T-helper 9 cell (primary cell): ENCODE measurements at places on chromosomes 5 and 9.

DNA sequence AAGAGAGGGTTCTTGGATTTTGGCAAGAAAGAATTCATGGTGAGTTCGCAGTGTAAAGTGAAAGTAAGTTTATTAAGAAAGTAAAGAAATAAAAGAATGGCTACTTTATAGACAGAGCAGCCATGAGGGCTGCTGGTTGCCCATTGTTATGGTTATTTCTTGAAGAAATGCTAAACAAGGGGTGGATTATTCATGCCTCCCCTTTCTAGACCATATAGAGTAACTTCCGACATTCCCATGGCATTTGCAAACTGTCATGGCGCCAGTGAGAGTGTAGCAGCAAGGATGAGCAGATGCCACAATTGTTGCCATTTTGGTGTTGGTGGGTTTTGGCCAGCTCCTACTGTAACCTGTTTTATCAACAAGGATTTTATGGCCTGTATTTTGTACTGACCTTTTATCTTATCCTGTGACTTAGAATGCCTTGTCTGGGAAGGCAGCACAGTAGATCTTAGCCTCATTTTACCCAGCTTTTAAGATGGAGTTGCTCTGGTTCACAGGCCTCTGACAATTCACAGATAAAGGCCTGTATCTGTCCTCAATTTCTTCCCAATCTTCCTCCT lies 1026.1 kb upstream of the DMAC1 start:
- DNase-seq, result no peak

DNA sequence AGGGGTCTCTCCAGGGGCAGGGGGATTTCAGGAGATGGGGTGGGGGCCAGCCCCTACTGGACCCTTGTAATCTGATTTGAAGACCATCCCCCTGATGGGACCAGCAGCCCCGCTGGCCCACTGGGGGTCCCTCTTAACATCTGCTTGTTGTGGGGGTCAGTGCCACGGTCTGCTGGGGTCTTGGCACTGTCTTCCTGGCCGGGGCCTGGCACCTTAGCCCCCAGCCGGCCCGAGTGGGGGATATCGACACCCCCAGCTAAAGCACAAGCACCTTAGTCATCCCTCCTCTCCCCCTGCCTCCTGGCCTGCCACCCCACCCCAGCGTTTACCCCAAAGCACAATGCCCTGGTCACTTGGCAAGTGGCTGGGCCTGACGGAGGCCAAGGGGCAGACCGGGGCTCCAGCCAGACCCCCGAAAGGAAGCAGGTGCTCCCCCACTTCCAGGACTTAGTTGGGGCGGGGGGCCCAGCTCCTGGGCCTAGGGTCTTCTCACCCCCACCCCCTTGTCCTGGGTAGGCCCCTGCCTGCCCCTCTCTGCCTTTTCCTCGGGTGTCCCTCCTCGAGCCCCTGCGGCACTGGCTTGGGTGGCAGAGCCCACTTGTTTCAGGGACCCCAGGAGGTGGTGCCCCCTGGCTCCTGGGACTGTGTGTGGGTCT lies 1.4 kb upstream of the NFX1 start:
- DNase-seq, result no peak

GRCh38 chr5:1747079-1747802 lies 52.4 kb downstream of the MRPL36 start:
- no peak for DNase-seq

GRCh38 chr5:45113726-45114125 lies 305.0 kb downstream of the MRPS30 start:
- DNase-seq, result no peak

DNA sequence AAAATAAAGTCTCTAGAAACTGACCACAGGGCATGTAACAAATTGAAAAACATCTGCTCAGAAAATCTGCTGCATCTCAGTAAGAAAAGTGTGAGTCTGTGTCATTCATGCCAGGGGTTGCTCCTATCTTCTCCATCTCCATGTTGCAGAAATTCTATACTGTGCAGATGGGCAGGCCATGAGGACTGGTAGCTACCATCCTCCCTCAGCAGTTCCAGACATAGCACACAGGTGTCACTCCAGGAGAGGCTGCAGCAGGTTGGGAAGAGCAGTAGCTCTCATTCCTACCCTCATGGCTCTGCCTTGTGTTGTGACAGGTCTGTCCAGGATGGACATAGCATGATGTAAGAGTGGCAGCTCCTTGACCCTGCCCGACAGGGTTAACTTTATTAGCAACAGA lies 173.4 kb downstream of the NDUFS4 start:
- no peak for DNase-seq

DNA sequence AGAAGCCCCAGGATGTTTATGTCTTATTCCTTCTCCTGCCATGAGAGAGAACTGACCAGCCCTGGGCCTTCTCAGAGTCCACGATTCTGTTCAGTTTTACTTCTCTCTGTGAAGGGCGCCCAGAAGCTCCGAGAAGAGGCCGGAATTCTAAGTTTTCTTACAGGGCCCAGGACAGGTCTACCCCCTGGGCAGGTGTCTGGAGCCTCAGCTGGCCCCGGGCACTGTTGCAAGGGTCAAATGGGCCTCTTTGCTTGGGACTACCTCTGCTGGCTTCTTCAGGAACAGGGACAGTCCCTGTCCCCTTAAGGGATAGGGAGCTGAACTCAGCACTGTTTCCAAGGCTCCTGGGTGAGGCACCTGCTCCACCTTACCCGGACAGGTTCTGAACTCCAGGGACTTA lies 55.0 kb downstream of the RASGEF1C start:
- DNase-seq, result no peak

GRCh38 chr9:134913041-134913712 lies 4.5 kb downstream of the FCN1 start:
- no peak for DNase-seq

DNA sequence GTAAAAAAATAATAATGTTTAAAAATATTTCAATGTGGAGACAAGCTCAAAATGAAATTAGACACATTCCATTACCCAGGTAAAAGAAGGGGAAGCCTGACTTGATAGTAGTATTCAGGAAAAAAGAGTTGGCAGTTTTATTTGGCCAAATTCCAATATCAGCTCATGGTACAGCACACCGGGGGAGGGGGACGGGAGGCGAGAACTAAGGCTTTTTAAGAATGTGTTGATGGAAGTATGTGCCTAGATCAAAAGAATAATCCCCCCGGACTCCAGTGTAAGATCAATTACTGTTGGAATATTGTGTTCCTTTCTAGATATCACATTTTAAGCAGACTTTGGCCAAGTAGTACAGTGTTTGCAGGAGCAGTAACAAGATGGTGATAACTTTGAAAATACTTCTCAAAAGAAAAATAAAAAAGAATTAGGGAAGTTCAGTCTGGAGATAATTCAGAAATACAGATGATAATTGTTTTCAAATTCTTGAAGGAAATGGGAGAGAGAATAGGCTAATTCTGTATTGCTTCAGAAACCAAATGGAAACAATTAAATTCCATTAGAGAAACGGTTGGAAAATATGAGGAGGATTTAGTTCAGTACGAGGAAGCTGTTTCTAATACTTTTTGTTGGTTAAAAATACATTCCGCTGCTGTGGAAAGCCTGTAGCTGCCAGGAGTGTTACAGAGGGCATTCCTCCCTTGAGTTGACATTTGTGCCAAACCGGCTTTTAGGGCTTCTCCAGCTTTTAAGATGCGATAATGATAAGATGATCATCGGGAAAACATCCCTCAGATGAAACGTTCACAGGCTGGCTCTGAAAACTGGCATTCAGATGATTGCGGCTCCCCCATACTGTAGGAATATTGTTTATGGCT lies 98.1 kb upstream of the ERBIN start:
- DNase-seq, result no peak

DNA sequence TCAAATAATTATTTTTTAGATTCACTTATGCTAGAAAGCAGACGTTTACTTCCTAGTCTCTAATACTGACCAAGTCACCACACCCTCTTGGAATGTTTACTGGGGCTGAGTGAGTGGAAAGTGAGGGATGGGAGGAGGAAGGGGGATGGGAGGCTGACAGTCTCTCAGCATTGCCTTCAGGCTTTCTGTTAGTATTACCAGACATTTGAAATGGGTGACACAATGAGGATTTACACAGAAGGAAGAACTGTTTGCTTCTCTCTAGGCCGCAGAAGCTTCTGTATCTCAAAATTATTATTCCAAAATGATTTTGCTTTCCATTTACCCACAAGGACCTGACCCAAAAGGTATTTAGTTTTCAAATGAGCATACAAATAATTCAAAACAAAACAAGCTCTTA lies 232.8 kb upstream of the ZNF608 start:
- no peak for DNase-seq

- no peak for DNase-seq
Observed at GRCh38 chr5:1314564-1314982, 19.7 kb upstream of the TERT start.

DNA sequence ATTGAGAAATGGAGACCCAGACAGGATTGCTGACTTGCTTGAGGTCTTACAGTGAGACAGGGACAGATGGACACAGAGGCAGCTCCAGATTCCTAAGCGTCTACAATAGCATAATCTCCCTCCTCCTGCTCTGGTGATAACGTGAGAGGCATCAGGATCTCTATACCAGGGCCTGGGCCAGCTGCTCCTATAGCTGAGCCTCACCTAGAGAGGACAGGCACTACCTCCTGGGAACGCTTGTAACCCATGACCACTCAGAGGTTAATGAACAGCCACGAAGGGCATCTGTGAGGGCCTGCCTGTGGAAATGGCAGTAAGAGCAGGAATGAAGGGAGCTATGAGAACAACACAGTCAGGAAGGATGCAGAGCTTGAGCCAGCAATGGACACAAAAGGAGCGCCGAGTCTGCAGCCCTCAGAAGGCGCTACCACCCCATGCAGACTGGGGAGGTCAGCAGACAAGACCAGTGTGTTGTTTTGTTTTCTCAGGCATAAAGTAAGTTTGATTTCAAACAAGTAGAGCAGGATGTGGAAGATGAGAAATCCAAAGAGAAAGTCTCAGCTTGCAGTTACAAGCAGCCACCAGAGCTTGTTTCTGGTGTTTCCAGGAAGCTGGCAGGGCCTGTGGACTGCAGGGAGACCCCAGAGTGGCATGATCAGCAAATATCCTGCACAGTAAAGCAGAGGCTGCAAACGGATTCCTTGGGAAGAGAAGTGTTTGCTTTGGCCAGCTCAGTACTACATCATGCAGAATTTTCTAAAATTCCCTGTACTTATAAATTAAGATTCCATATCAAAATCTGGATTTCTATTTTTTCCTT lies 17.4 kb downstream of the ANKS6 start:
- DNase-seq, result no peak

GRCh38 chr5:60492958-60493357 lies 207.0 kb downstream of the DEPDC1B start:
- DNase-seq, result no peak

DNA sequence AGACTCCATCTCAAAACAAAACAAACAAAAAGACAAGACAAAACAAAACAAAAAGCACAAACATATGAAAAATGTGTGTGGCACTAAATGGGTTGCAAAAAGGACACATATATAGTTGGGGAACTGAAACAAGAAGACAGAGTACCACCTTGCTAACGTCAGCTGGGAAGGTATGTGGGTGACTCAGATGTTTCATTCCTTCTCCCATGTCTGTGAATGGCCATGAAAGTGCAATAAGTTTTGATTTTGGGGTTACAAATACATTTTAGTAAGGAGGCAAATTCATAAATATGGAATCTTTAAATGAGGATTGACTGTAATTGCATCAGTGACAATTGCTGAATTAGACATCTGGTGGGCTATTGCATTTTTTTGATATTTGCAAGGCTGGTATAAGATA lies 81.6 kb upstream of the KLF4 start:
- DNase-seq, result no peak

DNA sequence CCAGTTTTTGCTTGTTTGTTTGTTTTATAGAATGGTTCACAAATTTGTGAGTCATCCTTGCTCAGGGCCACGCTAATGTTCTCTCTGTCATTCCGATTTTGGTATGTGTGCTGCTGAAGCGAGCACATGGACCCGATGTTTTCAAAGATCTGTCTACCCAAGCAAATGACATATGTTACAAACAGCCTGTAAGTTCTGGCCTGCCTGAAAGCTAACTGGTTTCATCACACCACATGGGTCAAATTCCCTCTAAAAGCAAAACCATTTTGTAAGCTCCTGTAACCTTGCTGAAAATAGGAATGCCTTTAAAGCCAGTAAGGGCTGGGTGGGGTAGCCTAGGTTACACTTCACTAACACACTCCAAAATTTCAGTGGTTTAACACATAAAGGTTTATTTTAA lies 25.4 kb downstream of the DMRT3 start:
- no peak for DNase-seq

DNA sequence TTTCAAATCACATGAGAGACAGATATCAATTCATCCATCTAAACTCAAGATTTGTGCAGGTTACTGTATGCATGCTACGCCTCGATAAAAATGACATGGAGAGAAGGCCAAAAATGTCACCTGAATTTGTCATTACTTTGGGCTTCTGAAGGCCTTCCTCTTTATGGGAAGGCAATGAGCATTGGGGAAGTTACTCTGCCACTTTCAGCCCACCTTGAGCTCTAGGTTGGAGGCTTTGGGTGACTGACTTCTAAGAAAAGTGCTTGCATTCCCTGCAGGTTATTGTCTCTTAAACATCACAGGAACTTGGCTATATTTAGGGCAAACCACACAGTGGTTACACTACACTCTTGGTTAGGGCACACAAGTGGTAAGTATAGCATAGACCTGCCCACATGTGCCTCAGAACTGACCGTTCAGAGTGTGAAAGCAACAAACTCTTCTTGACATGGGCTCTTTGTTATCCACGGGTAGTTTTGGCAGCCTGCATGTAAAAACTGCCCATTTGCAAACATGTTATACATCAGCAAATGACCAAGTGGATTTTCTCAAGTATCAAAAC lies 169.5 kb downstream of the ZNF608 start:
- DNase-seq, result no peak

- no peak for DNase-seq
Observed at GRCh38 chr9:86257391-86257790, 2.1 kb downstream of the C9orf153 start.

DNA sequence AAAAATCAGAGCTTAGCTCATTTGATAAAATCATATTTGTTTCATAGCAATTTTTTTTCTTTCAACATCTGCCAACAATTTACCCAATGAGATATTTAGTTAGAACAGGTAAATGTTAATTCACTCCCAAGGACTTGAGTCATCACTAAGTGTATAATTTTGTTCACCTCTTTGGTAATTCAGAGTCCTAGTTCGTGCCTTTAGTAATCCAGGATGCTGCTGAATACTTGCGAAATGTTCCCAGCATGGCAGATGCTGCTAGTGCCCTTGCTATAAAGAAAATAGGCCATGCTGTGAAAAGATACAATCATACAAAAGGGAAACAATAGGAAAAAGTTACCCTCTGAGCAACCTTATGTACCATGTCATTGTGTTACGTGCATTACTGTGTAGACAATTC lies 210.5 kb downstream of the CSNK1G3 start:
- no peak for DNase-seq

DNA sequence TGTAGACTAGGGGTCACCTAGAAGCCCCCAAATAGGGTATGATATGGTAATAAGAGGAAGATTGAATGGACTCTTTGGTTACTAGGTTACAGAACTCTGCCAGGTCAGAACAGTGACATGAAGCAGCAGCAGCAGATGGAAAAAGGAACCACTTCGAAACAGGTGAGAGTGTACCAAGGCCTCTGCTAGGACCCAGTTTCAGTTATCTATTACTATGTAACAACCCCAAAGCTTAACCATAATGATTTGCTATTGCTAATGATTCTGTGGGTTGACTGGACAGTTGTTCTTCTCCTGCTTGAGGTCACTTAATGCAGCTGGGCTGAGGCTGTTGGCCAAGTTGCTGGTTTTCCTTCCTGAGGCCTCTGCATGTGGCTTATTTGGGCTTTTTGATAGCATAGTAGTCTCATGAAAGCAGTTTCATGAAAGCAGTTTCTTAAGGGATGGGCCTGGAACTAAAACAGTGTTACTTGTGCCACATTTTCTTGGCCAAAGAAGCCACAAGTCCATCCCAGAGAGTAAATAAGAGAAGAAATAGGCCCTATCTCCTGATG lies 17.6 kb downstream of the C9orf43 start:
- no peak for DNase-seq

- DNase-seq, result no peak
Observed at GRCh38 chr9:107597743-107598217, 108.2 kb upstream of the KLF4 start.
